ENCODE measurements at places on chromosomes 11 and 22.

DNA sequence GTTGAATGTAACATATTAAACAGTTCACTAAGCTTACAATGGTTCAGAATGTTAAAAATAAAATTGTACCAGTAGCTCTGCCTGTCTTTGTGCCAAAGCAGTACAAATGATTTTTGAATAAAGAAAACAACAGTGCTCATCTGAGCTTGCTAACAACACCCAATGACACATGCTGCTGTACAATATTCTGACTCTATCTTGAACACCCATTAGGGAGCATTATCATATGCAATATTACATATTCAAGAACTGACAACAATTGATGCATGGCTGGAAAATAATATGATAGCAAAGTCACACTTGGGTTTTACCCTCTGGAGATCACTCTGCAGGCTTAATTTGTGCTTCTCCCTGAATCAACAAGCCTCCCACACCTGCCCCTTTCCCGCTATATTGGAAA lies 953.7 kb downstream of the OPCML start:
- no peak for DNase-seq

DNA sequence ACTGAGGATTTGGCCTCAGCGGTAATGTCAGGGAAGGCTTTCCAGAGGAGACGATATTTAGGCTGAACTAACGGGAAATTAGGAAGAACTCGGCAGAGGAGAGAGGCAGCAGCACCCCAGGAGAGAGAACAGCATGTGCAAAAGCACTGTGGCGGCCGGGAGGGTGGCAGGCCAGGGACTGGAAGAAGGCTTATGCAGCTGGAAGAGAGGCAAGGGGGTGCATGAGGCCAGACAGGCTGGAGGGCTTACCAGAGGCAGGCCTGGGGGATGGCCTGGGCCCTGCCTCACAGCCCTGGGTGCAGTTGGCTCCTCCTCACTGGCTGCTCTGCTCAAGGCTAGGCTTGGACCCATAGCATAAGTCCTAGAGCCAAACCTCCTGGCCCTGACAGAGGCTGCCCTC lies 7.7 kb upstream of the NPAS4 start:
- DNase-seq = no peak

DNA sequence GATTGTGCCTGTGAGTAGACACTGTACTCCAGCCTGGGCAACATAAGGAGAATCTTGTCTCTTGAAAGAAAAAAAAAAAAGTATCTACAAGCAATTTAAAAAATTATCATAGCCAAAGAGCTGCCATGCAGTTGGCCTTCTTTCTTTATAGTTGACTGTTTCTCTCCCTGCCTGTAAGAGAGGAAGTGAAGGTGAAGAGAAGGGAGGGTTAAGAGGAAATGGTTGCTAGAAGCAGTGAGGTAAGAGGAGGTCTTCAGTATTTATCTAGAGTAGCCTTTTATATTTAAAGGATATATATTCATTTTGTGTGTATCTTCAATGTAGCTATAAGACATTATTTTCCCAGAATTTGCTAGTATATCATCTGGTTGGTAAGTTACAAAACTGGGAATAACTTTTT lies 217.9 kb downstream of the TMEM135 start:
- no peak for DNase-seq

GRCh38 chr11:2460540-2461252 lies 15.9 kb downstream of the KCNQ1 start:
- no peak for DNase-seq

All from T-helper 2 cell (primary cell).